ENCODE measurements at places on chromosomes 13 and 19. TPM values are rescaled to one million over a fixed set of nuclear protein-coding genes. Genes with fewer than 3 reads are reported as not detected.
A peak's percentile ranks its signal among the peaks of the same experiment; 100 is the strongest.

DNA sequence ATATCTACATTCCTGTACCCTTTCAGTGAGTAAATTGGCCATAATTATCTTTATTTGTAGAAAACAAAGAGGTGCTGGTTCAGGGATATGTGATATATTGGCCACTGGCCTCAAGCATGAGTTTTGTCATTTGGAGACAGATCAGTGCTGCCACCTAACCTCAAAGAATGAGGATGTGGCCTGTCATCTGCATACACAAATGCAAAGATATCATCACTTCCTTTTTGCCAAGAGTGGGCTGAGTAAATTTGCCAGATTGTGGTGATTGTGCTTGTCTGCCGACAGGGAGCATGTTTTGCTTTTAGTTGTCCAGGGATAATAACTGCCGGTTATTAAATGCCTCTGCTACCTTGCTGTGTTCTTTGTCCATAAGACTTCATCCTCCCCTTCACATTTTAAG lies 44.2 kb downstream of the WASF3 start:
- H3K4me3 ChIP-seq: no peak overlapping the region
- no peaks in the 10 kb centered on the region for H3K4me1 ChIP-seq
- no peak for DNase-seq
- H3K27ac ChIP-seq: no peak overlapping the region

TRAPPC5 gene
- 142 TPM for total RNA-seq

ZNF763 gene
- total RNA-seq: 10.3 TPM

DNA sequence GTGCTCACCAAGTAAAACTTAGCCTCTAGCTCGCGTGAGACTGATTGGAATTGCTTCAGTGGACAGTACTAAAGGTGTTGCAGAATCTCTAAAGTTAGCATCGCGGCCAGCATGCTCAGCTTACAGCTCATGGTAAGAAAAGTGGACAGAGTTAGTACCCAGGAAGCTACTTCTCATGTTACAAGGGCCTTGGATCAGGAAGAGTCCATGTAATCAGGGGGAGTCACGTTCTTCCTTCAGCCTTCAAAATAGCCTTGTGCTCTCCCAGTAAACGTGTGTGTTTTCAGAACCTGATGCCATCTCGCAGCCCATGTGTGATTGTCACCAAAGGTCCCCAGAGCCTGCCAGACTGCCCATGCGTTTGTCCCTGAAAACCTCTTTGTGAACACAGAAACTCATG lies 195.8 kb upstream of the RNF113B start:
- H3K4me3 ChIP-seq: no peak overlapping the region
- peak overlapping the region; percentile 15 for H3K27ac ChIP-seq
- peaks cover 28% of the 10 kb centered on the region for H3K4me1 ChIP-seq
- no peak for DNase-seq

ATP12A gene
- not detected for total RNA-seq

Measured in glutamatergic neuron (in vitro differentiated cells).